ENCODE measurements at places on chromosomes 5 and 9.
A peak's percentile ranks its signal among the peaks of the same experiment; 100 is the strongest.

GRCh38 chr5:102324714-102325113 lies 28.6 kb upstream of the SLCO4C1 start:
- DNase-seq = no peak

DNA sequence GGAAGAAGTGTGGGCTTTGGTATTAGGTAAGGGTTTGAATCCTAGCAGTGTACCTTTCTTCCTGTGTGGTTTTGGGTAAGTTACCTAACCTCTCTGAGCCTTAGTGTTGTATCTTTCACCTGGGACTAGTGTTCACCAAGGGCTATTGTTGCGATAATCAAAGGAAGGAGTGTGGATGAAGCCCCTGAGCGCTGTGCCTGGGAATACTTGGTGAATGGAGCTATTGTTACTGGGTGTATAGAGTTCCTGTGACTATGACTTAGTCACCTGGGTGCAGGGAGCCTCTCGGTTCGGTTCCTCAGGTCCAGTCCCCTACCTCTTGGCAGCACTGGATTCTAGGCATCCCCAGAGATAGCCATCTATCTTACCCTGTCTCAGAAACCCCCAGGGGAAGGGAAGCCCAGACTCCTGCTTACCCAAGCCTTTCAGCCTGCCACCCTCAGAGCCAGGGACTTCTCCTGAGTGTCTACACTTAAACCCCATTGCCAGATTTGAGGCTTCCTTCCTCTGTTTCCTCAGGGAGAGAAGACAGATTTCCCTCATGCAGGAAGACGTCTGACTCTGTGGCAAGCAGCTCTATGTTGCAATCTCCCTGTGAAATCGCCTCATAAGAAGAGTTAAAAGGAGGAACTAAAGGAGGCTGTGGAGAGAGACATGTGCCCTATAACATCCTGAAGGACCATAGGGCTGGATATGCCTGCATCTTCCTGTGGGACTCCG lies 181.0 kb upstream of the PITX1 start:
- DNase-seq = no peak

- DNase-seq = peak; percentile 37
Observed at GRCh38 chr9:135492886-135493669, 7.4 kb upstream of the MRPS2 start.

GRCh38 chr5:66870708-66871107 lies 274.5 kb downstream of the MAST4 start:
- DNase-seq = no peak

- no peak for DNase-seq
Observed at GRCh38 chr9:71403106-71403505, 281.7 kb upstream of the TRPM3 start.

DNA sequence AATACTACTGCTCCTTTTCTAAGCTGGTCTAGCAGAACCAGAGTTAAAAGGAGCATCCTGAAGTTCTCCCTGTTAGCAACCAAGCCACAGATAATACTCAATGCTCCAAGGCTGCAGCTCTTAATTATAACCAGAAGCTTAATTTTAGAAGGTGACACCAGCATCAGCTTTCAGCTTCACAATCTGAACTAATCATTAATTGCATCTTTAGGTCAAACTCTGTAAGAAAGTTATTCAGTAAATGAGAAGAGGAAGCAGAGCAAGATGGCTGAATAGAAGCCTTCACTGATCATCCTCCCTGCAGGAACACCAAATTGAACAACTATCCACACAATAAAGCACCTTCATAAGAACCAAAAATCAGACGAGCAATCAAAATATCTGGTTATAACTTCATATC lies 38.5 kb downstream of the APBA1 start:
- no peak for DNase-seq

DNA sequence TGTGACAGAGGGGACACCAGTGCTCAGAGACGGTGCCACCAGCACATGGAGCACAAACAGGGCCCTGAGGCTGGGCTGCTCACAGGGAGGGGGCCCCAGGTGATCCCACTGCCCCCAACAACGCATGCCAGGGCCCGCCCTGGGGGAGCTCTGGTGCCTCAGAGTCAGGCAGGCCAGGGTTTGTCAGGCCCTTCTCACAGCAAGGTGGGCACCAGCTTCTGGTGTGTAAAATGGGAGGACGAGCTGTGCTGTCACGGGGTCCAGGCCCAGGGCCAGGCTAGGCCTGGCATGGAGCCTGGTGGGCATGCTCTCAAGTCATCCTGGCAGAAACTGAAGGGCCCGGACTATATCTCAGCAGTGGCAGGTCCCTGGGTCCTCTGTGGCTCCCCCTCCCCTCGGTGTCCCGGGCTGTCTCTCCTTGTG lies 34.5 kb downstream of the PRRT1B start:
- DNase-seq = no peak

- no peak for DNase-seq
Observed at GRCh38 chr9:133995012-133995896, 3.1 kb upstream of the VAV2 start.

DNA sequence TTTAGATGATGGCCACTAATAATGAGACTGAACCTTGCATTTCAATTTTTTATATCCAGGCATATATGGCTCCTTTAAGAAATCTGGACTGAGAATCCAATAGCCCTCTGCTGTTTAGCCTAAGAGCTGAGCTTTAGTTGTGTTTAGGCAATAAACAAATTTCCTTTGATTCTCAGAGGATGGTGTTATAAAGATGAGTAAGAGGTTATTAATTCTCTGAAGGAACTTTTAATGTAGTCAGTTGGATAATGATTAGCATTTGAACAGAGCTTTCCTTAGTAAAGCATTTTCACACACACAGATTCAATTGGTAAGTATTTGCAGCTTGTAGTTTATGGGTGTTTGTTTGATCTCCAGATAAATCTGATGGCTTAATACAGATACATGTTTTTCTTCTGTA lies 149.6 kb downstream of the PRR16 start:
- DNase-seq = no peak

GRCh38 chr5:109701252-109701651 lies 11.5 kb downstream of the MAN2A1 start:
- DNase-seq = no peak

DNA sequence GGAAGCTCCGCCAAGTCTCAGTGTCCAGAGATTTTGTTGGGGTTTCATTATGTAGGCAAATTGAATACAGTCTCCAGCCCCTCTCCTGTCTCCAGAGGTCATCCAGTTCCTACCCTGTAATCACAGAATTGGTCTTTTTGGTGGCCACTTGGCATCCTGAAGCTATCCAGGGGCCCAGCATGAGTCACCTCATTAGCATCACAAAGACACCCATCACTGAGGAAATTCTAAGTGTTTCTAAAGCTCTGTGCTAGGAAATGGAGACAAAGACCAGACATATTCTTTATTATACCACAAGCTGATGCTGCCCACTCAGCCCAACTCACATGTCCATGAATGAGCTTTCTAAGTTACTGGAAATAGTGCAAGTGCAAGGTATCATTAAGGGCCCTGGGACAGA lies 229.9 kb downstream of the DOCK8 start:
- no peak for DNase-seq

- no peak for DNase-seq
Observed at GRCh38 chr5:10729320-10730042, 31.6 kb downstream of the DAP start.

GRCh38 chr5:53161876-53162275 lies 52.3 kb upstream of the MOCS2 start:
- no peak for DNase-seq

- no peak for DNase-seq
Observed at GRCh38 chr5:63596254-63596653, 366.0 kb downstream of the HTR1A start.

DNA sequence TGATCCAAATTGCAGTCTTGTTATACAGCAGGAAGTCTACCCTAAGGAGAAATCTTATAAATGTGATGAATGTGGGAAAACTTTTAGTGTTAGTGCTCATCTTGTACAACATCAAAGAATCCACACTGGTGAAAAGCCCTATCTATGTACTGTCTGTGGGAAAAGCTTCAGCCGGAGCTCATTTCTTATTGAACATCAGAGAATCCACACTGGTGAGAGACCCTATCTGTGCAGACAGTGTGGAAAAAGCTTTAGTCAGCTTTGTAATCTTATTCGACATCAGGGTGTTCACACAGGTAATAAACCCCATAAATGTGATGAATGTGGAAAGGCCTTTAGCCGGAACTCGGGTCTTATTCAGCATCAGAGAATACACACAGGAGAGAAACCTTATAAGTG lies 10.4 kb downstream of the ZNF189 start:
- no peak for DNase-seq

DNA sequence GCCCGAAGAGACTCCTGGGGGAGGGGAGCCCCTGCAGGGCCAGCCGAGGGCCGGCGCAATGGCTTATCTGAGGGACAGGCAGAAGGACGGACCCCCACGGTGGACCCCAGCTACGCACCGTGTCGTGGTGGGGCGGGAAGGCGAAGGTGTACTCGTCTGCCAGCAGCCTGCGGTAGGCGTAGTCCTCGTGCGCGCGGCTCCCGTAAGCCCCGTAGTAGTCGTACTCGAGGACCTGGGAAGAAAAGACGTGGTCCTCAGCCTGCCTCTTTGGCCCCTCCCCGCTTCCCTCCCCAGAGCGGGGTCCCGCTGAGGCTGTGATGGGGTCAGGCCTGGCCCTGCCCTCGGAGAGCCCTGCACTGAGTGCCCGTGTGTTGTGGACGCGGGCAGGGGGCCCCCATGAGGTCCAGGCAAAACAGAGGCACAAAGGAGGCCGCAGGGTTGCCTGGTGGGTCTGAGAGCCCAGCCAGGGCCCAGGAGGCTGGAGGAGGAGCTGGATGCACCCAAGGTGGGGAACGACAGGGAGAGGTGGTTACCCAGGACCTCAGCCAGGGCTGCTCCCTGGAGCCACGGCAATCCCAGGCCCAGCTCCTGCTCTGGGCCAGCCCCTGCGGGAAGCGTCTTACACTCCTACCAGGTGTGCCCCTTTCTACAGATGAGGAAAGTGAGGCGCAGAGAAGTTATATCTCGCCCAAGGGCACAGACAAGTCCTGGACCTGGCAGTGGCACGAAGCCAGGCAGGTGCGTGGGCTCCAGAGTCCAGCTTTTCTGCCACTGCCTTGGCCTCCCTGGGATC lies 35.2 kb downstream of the SARDH start:
- peak; percentile 42 for DNase-seq

Measured in NCI-H1417 treated with DMSO at 0.1 percent for 48 hours (cell line).